ENCODE measurements at places on chromosomes 4 and X.

DNA sequence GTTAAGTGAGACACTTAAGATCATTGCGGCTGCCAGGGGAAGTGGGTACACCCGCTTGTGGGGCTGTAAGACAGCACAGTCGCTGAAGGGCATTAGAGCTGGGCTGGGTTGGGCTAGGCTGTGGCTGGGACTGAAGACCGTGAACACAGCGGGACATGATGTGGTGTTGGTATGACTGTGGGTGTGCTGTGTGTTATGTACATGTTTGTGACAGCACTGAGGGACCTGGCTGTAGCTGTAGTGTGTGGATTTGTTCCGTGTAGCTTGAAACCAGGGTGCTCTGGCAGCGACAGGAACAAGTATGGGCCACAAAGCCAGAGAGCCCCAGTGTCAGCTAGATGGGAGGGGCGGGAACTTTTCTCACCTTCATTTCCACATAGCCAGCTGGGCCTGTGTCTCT lies 82.1 kb downstream of the NHSL2 start:
- peak; percentile 23 for DNase-seq

DNA sequence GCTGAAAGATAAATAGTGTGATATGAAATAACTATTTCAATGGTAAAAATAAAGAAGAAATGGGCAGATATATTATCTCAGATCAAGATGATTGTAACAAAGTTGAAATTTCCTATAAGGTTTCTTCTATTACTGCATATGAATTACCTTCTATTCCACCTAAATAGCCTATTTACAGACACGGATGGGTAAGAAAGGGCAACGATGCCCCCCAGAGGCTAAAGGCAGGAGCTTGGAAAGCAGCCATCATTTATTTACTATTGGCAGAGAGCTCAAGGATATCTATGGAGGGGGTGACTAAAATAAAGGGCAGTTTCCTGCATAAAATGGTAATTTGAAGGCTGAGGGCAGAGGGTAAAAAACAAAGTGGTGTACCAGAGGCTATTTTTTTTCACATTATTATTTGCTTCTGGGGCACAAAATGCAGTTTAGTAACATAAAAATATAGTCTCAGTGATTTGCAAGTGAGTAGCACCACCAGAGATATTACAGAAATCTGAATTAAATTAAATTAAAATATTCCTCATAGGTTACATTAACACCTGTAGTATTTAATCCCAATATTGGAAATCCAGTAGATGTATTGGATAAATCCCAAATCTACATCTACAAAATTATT lies 123.1 kb downstream of the BTC start:
- DNase-seq = no peak

DNA sequence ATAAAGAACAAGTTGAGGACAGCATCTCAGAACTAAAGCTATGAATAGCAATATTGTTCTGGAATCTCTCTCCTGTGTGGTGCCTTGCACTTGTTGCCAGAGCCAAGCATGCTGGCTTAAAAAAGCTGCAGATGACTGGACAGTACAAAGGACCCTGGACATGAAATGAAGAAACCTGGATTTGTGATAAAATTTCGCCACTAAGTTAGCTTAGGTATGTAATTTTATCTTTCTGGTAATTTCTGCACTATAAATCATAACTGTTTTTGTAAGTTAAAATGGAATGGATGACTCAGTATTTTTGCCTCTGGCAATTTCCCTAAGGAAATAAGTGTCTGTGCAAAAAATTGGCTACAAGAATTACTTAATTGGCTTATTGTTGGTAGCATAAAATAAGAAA lies 317.2 kb downstream of the CAMK2D start:
- no peak for DNase-seq

DNA sequence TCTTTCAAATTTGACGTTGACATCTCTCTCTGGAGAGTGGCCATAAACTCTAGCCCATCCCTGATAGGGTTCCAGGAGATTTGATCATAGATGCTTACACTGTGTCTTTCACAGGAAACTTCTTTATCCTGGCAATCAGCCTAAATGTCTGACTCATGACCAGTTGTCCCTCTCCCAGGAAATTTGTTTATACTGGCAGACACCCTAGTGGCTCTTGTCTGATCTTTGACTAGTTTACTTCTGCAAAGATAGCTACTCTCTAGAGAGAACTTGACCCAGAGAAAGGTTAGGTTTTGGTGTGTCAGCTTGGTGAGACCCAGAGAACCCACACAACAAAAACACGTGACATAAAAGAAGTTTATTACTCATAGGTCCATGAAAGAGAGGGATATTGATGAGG lies 509.8 kb downstream of the CENPC start:
- no peak for DNase-seq

GRCh38 chr4:157012781-157013180 lies 41.2 kb upstream of the PDGFC start:
- no peak for DNase-seq

GRCh38 chr4:188989371-188989770 lies 850.1 kb downstream of the TRIML1 start:
- DNase-seq = no peak

DNA sequence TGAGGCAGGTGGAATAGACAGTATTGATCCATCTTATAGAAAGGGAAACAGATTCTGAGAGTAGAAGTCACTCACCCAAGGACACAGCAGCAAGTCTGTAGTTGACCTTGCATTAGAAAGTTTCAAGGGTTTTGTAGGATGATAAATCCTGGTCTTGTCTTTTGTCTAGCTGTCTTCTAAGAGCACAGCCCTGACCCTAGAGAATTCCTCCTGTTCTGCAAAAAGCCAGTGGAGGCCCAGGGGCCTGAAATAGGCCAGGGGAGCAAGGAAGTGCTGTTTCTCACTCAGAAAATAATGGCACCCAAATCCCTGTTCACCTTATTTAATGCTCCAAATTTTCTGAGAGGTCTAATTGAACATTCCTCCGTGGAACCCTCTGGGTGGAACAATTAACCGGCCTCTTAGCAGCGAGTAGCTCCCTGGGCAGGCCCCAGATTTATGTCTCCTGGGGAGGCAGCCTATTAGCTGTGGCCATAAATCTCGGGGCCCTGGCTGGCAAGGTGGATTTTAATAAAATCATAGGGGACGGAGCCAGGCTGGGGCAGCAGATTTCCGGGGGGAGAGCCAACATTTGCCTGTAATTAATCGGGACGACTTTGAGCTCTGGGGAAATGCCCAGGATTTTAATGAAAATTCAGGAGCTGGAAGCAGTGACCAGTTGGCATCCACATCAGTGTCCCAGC lies 49.2 kb upstream of the MSX1 start:
- no peak for DNase-seq

GRCh38 chr4:165398570-165398969 lies 19.8 kb downstream of the CPE start:
- no peak for DNase-seq

- DNase-seq = peak; percentile 83
Observed at GRCh38 chrX:65595460-65595876, 60.9 kb upstream of the LAS1L start.

- DNase-seq = no peak
Observed at GRCh38 chrX:12245650-12246645, 107.7 kb downstream of the FRMPD4 start.

- no peak for DNase-seq
Observed at GRCh38 chr4:181830404-181831035, 412.7 kb upstream of the TENM3 start.

DNA sequence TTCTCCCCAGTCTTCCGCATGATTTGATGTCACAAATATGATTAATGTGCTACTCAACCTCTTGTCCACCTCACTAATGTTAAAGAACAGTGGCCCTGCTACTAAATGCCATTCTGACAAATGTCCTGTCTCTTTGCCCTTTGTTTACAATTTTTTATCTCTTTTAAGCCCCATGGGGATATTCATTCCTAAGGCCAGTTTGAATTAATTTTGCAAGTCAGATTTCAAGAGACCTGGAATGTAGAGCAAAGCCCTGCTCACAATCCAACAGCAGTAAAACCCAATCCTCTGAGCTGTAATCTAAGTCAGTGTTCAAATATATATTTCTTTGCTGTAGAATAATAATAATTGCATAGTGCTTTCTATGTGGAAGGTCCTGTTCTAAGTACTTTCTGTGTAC lies 81.2 kb downstream of the LDB2 start:
- DNase-seq = no peak

All from stimulated activated CD8-positive, alpha-beta memory T cell treated with anti-CD3 and anti-CD28 coated beads, Interleukin-2, amount 100 ng/mL, for 1 hour (primary cell).